CD8-positive, alpha-beta T cell (primary cell): ENCODE measurements at places on chromosomes 3 and 15. TPM values are rescaled to one million over a fixed set of nuclear protein-coding genes. Genes with fewer than 3 reads are reported as not detected.

Gene SCN11A
- total RNA-seq = 0.11 TPM

Gene CLASP2
- 63.2 TPM for total RNA-seq

Gene GATA2
- 0.39 TPM for total RNA-seq

Gene TMEM207
- total RNA-seq = not detected

Gene PRSS50
- total RNA-seq = not detected

Gene CHL1
- not detected for total RNA-seq

DNA sequence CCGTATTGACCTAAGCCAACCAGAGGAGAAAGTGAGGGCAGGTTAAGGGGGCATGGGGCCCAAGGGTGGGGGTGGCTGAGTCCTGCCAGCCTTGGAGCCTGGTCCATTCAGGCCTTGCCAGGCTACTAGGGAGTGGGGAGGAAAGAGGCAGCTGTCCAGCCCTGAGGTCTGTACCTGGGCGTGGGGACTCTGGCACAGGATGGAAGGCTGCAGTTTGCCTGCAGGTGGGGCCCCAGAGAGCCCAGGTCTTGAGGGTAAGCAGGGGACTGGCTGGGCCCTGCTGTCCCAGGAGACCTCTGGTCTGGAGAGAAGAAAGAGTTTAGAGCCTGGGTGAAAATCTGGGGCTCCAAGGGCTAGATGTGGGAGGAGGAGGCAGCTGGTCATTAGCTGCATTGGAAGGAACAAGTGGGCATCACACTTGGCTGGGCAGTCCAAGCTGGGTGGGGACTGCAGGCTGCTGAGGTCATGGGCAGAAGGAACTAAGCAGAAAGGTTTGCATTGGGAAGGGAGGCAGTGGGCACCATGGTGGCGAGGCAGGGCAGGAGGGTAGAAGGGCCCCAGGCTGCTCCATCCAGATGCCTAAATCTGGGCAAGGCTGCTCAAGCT is 108.4 kb downstream of the OXNAD1 start:
- DNase-seq = no peak

- DNase-seq = no peak
Measured at GRCh38 chr3:64039332-64039731, 16.0 kb upstream of the PSMD6 start.

DNA sequence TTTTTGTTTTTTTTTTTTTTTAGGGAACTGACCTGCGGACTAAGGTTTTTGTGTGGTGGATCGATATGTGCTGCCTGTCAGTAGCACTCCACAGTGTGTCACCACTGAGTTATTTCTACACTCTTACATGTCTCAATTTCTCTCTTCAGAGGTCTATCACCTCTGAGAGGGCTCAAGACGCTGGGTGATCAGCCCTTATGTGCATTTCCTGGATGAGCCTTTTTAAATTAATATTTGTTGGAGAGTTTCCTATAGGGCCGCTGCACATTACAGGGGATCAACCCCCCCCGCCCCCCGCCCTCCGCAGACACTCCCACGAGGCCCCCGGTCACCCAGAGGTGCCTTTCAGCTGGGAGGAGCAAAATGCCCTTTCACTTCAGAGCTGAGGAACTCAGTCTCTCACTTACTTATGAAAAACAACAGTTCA is 34.5 kb upstream of the AP4E1 start:
- no peak for DNase-seq

DNA sequence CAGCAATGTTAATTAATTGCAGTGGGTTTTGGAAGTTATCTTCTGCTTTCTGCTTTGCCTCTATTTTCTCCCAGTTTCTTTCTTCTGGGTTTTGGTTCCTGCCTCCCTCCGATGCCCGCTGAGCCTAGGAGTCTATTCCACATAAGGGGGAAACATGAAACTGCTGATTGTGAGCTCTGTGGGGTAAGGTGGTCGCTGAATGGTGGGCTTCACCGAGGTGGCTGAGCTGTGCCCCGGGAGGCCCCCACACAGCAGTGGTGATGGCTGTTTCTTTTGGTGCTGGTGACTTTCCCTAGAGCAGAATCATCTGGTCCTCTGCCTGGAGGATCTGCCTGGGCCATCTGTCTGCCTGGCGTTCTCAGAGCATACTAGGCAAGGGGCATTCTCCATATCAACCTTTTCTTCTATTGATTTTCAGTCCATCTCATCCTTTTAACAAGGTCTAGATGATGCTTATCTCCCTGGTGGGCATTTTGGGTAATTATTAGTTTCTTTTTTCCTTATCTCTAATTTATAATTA is 68.8 kb upstream of the ATP2B2 start:
- no peak for DNase-seq

DNA sequence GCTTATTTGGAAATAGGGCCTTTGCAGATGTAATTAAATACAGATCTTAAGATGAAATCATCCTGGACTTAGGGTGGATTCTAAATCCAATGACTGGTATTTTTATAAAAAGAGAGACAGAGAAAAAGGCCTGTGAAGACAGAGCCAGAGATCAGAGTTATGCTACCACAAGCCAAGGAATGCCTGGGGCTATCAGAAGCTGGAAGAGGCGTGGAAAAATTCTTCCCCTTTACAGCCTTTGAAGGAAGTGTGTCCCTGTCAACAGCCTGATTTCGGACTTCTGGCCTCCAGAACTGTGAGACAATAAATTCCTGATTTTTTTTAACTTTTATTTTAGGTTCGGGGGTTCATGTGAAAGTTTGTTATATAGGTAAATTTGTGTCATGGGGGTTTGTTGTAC is 154.1 kb upstream of the CADPS start:
- no peak for DNase-seq

GRCh38 chr15:96338766-96339618 is 8.5 kb downstream of the NR2F2 start:
- no peak for DNase-seq

- no peak for DNase-seq
Measured at GRCh38 chr3:123353850-123354233, 95.0 kb downstream of the ADCY5 start.

DNA sequence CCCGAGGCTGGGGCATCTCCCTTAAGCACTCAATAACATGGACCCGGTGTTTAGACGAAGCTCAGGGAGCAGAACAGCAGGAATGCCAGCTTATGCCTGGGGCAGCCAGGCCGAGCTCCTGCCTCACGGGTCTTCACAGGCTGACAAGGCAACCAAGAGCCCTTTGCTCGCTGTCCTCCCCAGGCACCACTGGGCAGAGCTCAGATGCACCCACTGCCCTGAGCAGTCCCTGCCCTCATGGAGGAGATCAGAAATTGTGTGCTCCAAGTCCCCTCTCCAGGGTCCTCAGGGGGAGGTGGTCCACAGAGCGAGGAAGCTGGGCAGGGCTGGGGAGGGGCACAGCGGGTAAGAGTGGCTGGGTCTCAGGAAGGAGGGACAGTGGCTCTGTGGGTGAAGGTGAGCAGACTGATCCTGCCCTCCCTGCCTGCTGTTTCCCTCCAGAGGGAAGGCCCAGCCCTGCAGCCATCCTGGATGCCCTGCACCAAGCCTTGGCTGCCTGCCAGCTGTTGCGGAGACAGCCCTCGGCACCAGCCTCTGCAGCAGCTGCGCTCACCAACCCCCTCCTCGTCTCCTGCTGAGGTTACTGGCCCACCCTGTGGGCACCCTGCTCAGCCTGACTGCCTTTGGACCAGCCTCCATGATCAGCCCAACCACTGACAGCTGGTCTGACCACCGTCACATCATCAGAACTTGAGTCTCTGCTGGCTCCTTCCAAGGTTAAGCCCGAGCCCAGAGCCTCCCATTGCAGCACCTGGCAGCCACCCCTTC is 21.1 kb upstream of the GP9 start:
- no peak for DNase-seq

GRCh38 chr15:40990789-40991188 is 37.5 kb downstream of the CHAC1 start:
- DNase-seq = no peak

- no peak for DNase-seq
Measured at GRCh38 chr3:150828997-150829396, 66.0 kb upstream of the SIAH2 start.

- DNase-seq = no peak
Measured at GRCh38 chr3:60013241-60013640, 963.4 kb upstream of the CFAP20DC start.

- DNase-seq = no peak
Measured at GRCh38 chr15:68537097-68537496, 41.7 kb upstream of the CORO2B start.

GRCh38 chr15:31435912-31436628 is 109.4 kb downstream of the KLF13 start:
- no peak for DNase-seq

GRCh38 chr3:51921081-51921578 is 18.0 kb upstream of the IQCF1 start:
- no peak for DNase-seq

GRCh38 chr3:107103786-107104185 is 273.5 kb upstream of the CCDC54 start:
- no peak for DNase-seq

DNA sequence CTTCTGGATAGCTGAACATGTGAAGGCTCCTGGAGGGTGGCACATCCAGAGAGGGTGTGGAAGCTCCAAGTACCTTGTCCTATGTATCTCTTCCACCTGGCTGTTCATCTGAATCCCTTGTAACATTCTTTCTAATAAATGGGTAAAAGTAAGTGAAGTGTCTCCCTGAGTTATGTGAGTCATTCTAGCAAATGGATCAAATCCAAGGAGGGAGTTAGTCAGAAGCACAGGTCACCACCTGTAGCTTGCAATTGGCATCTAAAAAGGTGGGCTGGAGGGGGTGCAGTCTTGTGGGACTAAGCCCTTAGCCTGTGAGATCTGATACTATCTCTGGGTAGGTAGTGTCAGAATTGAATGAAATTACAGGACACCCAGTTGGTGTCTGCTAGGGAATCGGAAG is 71.0 kb downstream of the WWTR1 start:
- DNase-seq = no peak

DNA sequence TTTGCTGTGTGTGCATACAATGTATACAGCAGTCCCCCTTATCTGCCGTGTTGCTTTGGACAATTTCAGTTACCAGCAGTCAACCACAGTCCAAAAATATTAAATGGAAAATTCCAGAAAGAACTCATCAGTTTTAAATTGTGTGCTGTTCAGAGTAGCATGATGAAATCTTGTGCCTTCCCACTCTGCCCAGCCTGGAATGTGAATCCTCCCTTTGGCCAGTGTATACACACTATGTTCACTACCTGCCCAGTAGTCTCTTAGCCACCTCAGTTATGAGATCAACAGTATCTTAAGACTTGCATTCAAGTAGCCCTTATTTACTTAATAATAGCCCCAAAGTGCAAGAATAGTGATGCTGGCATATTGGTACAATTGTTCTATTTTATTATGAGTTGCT is 133.6 kb upstream of the ABHD17C start:
- no peak for DNase-seq

DNA sequence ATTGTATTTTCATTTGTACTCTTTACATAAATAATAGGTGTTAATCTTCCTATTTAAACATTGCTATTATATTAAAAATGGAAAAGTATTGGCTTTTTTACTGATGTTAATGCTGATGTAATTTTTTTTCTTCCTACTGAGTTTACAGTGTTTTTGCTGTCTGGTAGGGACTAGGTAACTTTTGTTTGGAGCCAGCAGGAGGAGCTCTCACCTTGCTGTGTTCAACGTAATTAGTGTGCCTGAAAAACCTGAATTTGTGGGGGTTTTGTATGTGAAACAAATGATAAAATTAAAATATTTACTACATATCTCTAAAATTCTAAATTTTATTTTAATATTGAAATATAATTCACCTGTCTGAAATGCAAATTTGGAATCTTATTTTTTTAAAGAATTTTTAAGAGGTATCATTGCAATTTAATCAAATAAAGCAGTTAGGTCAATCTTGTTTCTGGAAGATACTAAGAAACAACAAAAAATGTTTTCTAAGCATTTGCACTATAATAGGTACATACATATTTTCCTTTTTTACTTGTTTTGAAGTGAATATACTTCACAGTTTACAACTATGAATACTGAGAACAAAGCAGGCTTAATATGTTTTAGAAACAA is 48.8 kb downstream of the EPHA6 start:
- no peak for DNase-seq

DNA sequence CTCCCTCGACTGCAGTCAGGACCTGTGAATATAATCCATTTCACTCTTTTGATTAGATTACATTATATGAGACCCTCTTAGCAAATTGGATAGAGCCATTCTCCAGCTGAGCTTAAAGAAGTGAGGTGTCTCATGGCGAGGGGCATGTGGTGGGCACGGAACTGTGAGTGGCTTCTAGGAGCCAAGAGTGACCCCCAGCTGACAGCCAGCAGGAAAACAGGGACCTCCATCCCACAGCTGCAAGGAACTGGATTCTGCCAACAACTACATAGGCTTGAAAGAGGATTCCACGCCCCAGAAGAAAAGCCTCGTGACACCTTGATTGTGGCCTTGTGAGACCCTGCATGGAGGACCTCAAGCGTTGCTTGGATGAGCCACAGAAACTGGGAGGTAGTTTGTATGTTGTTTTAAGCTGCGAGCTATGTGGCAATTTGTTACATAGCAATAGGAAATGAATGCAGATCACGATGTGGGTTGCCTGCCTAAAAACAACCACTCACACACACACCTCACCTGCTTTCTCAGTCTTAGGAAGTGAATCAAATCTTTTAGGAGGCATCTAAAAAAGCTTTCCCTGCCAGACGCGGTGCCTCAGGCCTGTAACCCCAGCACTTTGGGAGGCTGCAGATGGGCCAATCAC is 84.2 kb upstream of the BHLHE40 start:
- no peak for DNase-seq

DNA sequence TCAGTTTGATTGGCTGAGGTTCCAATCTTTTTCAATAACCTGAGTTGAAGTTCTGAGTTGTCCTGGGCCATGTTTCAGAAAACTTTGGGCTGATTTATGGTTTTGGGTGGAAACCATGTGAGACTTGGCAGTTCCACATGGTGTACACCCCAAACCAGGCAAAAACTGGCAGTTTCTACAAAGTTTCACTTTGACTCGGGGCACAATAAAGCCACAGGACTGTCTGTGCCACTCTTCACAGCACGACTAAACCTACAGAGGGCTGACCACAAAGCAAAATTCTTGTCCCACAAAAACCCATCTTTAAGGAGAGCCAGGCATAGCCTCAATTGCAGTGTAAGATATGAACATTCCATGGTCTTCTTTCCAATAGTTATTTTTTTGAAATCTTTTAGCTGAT is 155.0 kb downstream of the DUT start:
- DNase-seq = no peak

- no peak for DNase-seq
Measured at GRCh38 chr15:34952481-34952880, 17.1 kb downstream of the AQR start.

DNA sequence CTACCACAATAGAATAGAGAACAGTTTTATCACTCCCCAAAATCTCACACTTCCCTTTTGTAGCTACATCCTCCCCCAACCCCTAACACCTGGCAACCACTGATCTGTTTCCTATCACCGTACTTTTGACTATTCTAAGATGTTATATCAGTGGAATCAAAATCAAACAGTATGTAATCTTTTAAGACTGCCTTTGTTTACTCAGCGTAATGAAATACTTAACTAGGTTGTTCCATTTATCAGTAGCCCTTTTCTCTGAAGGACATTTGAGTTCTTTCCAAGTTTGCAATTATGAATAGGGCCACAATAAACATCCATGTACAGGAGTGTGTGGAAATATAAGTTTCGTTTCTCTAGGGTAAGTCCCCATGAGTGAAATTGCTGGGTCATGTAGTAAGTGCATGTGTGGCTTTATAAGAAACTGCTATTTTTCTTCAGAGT is 372.3 kb downstream of the SV2B start:
- DNase-seq = no peak
